ENCODE measurements at places on chromosomes 11 and 22.

DNA sequence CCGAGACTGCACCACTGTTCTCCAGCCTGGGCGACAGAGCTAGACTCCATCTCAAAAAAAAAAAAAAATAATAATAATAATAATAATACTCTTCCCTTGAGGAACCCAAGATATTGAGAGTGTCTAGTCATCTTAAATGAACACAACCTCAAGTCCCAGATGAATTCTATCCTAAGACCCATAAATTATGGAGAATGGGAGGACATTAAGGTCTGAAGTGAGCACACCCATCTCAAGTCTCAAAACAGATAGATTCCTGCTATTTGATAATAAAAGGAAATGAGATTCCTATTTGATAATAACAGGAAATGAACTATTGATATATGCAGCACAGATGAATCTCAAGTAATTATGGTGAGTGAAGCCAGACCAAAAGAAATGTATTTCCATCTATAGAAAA lies 51.5 kb downstream of the MAPK1 start:
- no peak for DNase-seq

GRCh38 chr11:65063532-65063931 lies 5.2 kb upstream of the NAALADL1 start:
- no peak for DNase-seq

- DNase-seq: no peak
Measured at GRCh38 chr22:38446018-38446601, 8.9 kb downstream of the KCNJ4 start.

- no peak for DNase-seq
Measured at GRCh38 chr22:39908737-39909136, 7.9 kb downstream of the GRAP2 start.

DNA sequence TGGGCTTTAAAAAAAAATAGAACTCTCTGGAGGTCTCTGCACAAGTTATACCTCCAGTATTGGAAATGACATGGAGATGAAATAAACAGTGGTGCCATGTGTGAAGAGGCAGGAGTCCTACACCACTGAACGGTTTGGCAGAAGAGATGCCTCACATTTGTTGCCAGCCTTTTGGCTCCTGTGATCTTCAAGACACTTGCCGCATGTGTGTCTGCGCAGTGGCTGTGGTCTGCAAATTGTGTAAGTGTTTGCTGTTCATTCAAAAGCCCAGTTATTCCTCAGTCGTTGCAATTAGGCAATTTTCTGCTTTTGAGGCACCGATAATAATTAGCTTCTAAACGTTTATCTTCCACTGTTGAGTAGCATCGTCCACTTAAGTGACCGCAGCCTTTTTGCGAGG lies 319.1 kb downstream of the BRD1 start:
- no peak for DNase-seq

DNA sequence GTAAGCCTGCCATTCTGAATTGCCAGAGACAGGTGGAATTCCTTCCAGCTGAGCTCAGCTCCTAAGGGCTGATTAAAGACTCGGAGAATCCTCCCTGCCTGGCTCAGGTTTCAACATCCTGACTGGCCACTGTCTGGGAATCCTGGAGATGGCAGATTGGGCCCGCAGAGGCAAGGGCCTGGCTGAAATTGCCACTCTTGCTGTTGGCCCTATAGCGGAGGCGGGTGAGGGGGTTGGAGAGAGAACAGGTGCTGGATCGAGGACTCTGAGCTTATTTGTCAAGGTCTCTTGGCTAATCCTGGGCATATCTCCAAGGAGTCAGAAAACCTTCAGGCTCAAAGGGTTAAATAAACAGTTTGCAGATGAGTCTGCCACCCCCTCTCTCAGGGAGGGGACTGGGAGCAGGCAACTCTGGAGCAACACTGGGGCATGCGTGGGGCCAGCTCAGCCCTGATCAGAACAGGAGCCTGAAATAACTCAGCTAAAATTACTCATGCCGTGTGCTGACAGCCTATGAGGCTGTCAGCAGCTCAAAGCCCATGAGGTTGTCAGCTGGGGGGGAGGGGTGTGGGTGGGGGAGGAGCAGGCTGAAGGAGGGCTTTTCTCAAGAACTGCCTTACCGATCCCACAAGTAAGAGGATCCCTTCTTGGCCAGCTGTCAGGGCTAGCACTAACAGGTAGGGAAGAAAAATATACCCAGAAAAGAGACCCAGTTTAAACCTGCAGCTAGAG lies 14.7 kb upstream of the MFRP start:
- no peak for DNase-seq

DNA sequence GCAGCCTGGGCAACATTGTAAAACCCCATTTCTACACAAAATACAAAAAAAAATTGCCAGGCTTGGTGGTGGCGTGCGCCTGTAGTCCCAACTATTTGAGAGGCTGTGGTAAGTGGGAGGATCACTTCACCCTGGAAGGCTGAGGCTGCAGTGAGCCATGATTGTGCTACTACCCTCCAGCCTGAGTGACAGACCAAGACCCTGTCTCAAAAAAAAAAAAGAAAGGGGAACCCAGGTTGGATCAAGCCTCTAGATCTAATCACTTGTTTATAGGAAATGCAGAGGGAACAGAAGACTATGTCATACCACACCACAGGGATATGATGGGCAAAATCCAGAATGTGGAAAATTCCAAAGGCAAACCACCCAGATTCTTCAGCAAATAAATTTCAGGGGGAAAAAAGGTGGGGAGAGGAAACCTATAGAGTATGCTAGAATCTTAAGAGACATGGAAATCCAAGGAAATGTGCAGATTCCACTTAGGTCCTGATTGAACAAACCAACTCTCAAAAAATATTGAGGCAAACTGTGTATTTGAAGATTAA lies 16.5 kb upstream of the MALAT1 start:
- no peak for DNase-seq

DNA sequence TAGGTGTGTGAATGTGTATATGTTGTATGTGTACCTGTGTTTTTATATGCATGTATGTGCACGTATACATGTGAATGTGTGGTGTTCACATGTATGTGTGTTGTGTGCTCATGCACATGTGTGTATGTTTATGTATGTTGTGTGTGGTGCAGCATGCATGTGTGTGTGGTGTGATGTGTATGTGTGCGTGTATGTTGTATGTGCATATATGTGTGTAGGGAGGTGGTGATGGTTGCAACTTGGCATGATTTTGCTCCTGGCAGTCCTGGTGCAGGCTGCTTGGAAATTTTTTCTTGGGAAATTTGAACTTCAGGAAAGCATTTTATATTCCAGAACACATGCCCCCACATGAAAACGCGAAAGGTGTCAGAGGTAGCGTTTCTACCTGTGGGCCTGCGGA lies 1177.8 kb downstream of the TBC1D22A start:
- no peak for DNase-seq

DNA sequence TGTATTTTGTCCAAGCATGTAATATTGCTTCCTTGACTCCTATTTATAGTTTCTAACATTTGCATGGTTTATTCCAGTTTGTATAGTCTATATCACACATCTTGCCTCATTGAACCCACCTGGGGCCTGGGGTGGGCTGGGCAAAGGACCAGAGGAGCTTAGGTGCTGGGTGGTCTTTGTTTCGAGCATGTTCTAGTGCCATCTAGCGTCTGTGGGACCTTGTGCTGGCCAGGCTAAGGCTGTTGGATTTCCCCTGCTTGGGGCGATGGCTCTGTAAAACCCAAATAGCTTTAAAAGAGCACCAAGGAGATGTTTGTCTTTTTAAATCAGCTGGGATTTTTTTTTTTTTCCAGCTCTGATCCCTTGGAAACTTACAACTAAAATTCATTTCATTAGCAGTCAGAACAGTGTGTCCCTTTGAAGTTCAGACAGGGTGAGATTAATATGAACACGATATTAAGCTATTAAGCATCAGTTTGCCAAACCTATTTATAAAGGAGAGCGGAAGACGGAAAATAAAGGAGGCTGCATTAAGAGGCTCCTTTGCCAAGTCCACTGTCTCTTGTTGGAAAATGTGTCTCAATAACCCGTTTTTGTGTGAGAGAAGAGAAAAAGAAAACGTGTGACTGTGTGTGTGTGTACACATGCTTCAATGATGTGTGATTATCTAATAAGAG lies 157.4 kb downstream of the COMMD9 start:
- DNase-seq: peak; percentile 74

- peak; percentile 68 for DNase-seq
Measured at GRCh38 chr11:75429902-75430713, 2.9 kb downstream of the KLHL35 start.

DNA sequence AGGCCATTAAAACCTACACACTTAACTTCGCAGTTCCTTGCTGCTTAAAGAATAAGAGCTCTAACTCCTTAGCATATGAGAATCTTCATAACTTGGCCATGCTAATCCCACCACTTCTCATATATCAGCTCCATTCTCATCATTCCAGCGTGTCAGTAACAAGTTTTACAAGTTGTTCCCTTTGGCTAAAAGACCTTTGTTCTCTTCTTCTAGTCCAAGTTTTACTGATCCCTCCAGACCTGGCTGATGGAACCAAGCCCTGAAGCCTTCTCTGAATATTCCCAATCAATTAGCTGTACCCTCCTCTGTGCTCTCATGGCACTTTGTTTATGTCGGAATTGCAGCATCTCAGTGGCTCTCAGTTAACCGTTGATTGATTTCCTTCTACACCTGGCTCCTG lies 35.8 kb downstream of the GAB2 start:
- no peak for DNase-seq

- peak; percentile 58 for DNase-seq
Measured at GRCh38 chr11:61061081-61061826, 41.0 kb upstream of the CD5 start.

Data from hematopoietic multipotent progenitor cell (in vitro differentiated cells).